ENCODE measurements at places on chromosomes 7 and 10. TPM values are rescaled to one million over a fixed set of nuclear protein-coding genes. Genes with fewer than 3 reads are reported as not detected.

The SFTPA1 gene
- total RNA-seq: not detected

The OGDH gene
- total RNA-seq: 68.3 TPM

The MKX gene
- 0.33 TPM for total RNA-seq

The PCBD1 gene
- total RNA-seq: 8.6 TPM

The KIF20B gene
- 5.9 TPM for total RNA-seq

The UNCX gene
- not detected for total RNA-seq

The PDLIM1 gene
- total RNA-seq: 290 TPM

The STEAP1B gene
- total RNA-seq: not detected

All from placental epithelial cell (primary cell).